ENCODE measurements at places on chromosomes 4 and X.

DNA sequence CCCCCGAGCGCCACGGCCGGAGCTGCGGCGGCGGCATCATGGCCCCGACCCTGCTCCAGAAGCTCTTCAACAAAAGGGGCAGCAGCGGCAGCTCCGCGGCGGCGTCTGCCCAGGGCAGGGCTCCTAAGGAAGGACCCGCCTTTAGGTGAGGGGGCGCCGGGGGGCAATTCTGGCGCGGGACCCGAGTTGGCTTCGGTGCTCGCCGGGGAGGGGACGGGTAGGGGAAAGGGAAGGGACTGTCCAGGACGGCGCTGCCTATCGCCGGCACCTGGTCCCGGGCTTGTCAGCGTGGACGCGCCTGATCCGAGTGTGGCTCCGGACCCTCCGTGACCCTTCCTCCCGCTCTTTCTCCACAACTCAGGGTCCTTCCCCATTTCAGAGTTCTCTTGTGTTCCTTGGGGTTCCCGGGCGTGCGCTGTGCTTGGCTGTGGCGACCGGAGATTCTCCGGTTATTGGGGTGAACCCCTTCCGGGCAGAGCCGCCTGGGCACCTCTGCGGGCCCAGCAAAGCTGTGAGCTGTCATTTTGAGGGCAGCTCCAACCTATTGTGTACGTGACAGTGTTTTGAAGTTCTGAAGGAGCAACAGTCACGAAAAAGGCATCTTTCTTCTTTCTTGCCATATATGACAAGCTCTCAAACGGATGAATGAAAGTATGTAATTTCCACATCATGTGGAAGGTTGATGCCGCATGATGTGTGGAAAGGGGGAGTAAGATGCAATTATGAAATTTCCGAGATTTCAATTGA is 522 bp downstream of the FNIP2 start:
- DNase-seq: peak; percentile 53

GRCh38 chrX:123464709-123465108 is 268.1 kb downstream of the THOC2 start:
- DNase-seq: no peak

GRCh38 chrX:73213734-73214425 is 771 bp downstream of the NAP1L2 start:
- peak; percentile 1 for DNase-seq

DNA sequence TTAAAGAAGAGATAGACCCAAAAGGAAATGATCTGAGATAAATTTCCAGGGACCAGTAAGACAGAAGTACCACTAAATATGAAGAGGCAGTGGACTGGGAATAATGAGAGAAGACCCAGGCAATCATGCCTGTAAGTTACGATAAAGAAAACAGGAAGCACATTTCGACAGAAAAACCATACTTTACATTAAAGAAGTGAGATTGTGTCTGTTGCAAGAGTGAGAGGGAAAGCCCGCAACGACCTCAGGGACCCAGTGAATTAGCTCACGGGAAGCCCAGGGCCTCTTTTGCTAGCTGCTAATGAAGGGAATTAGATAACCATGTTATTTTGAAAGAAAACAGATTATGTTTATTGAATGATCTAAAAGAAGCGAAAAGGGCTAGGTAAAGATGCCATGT is 28.9 kb upstream of the ACSL1 start:
- peak; percentile 65 for DNase-seq

DNA sequence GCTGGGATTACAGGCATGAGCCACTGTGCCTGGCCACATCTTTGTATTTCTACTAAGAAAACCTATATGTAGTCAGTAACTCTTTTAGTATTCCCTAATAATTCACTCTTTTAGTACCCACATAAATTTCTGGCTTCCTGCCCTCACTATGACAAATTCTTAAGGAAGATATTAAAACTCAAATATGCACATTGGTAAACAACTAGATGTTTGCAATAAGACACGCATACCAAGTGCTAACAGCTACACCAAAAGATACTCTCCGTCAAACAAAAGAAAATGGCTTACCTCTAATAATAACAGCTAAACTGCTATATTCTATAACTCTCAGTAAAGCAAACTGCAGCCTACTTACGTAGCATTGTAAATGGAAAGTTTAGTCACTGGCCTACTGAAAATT is 6.3 kb downstream of the UBA6 start:
- no peak for DNase-seq

DNA sequence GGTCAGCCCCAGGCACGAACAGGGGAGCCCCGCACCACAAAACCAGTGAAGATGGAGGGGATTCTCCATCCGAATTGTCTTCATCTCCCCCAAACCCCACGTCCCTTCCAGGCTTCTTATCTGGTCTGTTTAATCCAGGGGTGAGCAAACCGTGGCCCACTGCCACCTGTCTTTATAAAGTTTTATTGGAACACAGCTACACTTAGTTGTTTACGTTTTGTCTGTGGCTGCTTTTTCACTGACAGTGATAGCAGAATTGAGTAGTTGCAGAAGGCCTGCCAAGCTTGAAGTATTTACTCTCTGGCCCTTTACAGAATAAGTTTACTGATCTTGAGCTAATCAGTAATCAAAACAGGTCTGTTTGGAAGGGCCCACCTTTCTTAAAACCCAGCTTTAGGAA is 324.0 kb downstream of the ARHGAP10 start:
- no peak for DNase-seq

DNA sequence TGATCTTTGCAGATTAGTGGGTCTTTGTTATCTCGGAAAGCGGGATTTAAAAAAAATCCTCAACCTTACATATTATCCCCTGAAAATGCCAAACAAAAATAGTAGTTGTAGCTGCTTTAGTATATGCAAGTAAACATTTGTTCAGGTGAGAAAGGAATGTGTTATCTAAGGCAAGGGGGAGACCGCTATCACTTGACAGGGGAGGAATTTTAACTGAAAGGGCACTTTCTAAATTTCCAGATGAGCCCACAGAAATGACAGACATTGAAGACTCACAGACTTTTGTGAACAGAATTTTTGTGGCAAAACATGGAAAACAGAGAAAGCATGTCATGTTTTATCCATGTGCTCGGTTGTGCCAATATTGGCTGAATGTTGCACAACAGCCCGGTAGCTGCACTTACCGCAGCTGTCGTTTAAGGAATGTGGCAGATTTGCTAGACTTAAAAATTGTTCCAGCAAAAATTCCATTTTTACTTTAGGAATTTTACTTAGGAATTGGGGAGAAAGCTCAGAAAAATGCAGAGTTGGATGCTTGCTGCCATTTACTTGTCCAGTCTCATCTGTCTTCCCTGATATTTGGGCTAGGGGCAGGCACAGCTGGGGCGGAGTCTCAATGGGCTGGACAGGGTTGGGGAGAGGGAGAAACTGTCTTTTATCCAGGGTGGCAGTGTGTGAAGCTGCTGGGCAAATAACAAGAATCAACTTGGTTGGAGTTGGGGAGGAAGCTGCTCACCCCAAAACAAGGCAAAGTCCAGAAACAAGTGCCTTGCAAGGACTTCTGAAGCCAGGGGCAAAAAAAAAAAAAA is 94.6 kb upstream of the RPS6KA3 start:
- no peak for DNase-seq

DNA sequence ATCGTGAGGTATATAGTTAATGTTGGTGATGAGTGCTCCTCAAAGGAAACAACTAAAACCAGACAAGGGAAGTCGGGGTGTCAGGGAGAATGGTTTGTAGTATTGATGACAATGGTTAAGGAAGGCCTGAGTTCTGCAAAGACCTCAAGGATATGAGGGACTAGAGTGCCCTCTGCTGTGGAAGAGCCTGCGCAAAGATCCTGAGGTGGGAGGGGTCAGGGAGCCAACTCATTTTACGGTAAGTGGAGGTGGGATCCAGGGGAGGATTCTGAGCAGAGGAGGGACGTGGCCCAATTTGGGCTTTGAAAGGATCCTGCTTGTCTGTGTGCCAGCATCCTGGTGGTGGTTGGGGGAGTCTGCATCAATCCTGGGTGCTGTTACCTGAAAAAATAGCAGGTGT is 11.3 kb downstream of the UBA1 start:
- no peak for DNase-seq

DNA sequence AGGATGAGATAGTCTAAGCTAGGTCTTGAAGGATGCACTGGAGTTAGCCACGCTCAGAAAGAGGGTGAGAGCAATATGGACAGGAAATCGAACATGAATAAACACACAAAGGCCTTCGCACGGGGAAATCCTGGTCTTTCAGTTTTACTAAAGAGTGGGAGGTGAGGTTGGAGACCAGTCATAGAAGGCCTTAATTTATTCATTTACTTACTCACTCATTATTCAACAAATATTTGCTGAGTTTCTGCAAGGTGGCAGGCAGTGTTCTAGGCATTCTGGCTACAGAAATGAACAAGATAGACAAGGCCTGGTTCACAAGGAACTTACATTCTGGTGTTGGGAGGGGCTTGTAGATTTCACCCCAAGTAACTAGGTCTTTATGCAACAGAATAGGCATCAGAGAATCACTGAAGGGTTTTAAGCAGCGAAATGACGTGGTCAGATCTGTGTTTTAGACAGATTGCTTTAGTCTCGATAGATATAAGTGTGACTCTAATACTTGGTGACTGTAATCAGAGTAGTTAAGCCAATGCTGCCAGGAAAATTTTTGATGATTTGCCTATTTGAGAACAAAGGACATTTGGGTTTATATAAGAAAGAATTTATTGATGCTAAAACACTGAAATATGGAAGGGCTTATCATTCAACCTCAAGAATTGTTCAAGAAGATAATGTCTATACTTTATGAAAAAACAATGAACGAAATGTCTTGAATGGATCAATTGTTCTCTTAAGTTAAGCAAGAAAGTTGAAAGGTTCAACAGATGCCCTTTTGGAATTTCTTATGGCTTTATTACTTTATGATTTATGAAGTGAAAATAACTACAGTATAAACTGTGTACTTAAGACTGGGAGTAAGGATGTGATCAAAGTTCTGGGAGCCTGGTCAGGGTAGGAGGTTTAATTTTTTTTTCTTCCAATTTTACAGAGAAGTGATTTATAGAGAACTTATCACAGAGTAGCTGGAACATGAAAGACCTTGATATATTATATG is 184.4 kb upstream of the CASK start:
- DNase-seq: no peak

- DNase-seq: no peak
Observed at GRCh38 chrX:21487832-21488231, 113.6 kb downstream of the CNKSR2 start.

GRCh38 chr4:8614365-8615193 is 22.0 kb downstream of the CPZ start:
- no peak for DNase-seq

GRCh38 chrX:47568656-47569295 is 7.8 kb downstream of the ARAF start:
- peak; percentile 17 for DNase-seq

DNA sequence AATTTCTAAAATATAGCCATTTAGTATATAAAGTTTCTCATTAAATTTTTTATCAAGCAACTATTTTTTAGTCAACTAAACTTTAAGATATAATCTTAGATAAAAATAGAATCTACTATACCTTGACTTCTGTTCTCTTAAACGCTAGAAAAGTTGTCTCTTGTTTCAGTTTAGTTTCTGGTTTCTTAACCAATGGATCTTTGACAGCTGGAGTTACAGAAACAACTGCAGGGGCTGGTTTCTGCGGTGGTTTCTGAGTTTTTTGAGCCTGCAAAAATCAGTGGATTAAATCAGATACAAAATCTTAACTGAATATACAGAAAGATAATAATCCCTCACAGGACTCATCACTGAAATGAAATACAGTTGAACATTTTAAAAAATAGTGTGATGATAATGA is 21.9 kb downstream of the INTS12 start:
- DNase-seq: no peak

- DNase-seq: no peak
Observed at GRCh38 chr4:109214622-109215301, 87.7 kb downstream of the COL25A1 start.

DNA sequence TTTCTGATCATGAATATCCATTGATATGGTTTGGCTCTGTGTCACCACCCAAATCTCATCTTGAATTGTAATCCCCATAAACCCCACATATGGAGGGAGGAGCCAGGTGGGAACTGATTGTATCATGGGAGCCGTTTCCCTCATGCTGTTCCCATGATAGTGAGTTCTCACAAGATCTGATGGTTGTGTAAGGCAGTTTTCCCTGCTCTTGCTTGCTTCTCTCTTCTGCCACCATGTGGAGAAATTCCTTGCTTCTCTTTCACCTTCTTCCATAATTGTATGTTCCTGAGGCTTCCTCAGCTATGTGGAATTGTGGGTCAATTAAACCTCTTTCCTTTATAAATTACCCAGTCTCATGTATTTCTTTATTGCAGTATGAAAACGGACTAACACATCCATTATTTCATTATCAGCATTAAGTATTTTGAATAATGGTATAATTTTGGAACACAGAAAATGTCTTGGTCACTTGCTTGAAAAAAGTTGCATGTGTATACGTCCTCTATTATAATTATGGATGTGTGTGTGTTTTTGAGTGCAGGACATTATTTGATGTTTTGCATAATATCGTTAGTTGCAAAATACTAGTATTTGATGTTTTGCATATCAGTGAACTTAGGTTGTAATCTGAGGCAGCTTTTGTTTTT is 334.6 kb downstream of the PCDH10 start:
- no peak for DNase-seq

DNA sequence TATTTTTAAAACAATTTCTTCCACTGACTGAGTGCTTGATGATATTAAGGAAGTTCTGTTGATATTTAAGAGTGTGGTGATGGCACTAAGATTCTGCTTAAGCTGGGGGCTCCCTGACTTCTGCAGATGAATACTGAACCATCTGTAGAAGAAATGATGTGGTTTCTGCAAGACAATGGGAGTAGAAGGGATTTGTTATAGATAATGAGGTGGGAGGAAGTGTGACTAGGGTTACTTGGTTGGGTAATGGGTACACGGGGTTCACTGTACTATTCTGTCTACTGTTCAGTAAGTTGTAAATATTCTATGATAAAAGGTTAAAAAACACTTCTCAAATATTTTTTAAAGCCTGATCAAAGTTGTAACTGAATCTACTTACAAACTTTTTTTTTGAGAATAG is 60.9 kb upstream of the TXK start:
- no peak for DNase-seq

DNA sequence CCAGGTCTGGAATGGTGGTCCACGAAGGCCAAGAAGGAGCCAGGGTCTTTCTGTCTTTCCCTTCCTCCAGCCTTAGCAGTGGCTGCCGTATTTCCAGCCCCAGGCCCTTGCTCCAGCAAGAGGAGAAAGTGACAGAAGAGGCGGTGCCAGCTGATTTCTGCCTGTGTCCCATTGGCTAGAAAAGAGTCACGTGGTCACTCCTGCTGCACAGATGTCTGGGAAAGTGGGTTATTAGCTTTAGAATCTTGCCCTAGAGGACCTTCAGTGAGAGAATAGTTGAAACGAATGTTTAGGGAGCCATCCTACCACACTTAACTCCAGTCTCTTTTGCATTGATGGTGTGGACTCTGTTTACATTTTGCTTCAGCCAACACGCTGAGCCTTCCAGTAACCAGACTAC is 99.3 kb upstream of the BCOR start:
- DNase-seq: no peak

Measured in CD4-positive, alpha-beta T cell (primary cell).